ENCODE measurements at places on chromosomes 7 and 10.

GRCh38 chr10:14687340-14687739 lies 87.4 kb downstream of the FAM107B start:
- no peak for DNase-seq

GRCh38 chr7:132191418-132191817 lies 384.9 kb downstream of the PLXNA4 start:
- DNase-seq, result no peak

DNA sequence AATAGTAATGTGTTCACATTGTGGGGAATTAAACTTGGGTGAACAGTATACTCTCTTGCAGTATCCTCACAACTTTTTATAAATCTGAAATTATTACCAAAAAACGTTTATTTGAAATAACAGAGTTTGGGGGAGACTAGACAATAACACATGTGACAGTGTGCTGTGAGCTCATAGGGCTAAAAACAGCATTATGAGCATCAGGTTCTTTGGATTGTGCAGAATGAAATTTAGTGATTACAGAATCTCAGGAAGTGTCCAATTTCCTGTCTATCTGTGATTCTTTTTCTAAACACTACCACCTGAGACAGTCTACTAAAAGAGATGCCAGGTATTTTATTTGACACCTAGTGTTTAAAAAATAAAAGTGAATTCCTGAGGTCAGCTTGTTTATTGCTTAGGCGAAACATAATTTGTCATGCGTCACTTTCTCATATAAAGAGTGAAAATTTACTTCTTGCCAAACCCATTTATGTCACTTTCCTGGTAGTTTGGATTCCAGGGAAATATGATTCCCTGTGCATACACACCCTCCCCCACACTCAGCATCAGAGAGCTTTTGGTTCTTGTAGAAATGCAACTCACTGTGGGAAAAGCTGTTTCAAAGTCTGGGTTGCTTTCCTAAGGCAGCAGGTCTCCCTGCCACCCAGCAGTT lies 71.2 kb downstream of the AOAH start:
- DNase-seq, result no peak

DNA sequence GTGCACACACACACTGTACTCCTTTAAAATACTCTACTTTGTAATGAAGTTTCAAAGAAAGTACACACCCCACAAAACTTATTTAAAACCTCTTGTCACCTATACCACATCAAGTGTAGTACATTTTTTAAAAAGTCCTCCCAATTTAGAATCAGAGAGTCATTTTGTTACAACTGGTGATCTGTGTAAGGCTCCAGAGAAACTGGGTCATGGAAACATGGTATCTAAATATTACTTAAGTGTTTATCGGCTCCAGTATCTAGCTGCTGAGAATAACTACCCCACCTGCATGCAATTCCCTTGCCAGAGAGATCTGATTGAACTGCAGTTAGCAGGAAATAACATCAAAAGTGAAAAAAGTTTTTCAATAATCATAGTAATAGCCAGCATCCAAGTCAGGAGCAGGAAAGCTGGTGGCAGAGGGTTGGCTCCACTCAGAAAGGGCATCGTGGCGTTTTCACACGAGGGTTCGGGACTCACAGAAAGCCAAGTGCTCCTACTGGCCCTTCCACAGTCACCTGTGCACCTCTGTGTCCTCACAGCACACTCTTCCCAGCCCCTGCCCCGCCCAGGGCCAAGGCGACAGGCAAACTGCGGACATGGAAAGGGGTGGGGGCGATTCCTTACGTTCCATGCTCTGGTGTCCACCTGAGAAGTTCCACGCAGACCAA lies 6.5 kb downstream of the RGS10 start:
- DNase-seq, result no peak

- no peak for DNase-seq
Measured at GRCh38 chr10:88515235-88515634, 67.9 kb downstream of the RNLS start.

DNA sequence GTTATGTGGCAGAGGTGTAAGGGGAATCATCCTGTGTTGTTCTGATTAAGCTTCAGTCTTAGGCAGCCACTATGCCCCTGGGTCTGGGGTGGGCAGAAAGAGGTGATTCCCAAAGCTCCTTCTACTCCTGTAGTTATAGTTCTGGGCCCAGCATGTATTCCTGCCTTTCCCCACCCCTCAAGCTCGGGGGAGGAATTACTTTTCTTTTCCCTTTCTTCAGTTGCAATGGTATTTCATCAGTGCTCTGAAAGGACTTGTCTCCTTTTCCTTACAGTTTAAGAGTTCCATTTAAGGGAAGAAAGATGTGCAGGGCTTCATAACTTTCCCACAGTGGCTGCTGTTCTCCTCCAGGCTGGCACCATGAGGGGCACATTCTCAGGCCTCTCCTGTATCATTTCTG lies 94.2 kb downstream of the MTPAP start:
- no peak for DNase-seq

All from ureter (tissue), 1 donor.